Hematopoietic multipotent progenitor cell treated with erythropoietin and hydrocortisone succinate and interleukin-3 and kit ligand, for 8 days (in vitro differentiated cells): ENCODE measurements at places on chromosomes 2 and 18.

DNA sequence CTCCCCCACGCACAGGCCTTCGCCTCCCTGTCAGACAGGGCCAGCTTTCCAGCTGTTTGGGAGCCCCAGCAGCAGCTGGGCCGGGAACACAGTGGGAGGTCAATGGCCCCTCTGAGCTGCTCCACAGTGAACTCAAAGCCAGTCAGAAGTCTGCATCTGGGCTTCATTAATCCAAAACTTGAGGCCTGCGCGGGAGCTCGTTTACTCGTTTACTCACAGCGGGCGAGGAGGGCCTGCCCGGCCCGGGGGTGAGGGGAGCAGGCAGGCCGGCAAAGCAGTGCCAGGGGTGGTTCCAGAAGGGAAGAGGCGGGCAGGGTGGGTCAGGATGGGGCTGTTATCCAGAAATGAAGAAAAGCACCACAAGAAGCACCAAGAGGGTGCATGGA lies 36.8 kb upstream of the SEMA4C start:
- DNase-seq: no peak

DNA sequence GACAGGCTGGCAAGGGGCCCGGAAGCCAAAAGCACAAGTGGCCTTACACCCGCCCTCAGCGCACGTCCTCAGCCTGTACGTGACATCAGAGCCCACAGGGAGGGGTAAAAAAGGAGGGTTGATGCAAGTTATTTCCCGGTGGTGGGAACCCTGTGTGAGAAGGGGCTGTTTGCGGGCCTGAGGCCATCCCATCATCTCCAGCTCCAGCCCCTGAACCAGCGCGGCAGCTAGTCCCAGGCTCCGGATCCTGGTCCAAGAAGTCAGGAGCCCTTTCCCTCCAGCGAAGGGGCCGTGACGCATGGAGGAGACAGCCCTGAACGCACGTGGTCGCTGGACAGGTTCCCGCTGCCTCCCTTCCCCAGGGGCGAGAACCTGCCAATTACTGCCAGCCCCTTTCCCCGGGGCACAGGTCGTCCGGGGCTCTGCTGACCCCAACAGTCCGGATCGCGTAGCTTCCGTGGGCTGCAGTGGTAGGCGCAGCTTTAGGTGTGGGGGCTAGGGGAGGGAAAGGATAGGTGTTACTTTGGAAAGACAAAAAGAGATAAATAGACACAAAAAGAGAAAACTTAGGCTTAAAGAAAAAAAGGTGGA lies 1.3 kb upstream of the LRP2 start:
- DNase-seq: peak; percentile 28

DNA sequence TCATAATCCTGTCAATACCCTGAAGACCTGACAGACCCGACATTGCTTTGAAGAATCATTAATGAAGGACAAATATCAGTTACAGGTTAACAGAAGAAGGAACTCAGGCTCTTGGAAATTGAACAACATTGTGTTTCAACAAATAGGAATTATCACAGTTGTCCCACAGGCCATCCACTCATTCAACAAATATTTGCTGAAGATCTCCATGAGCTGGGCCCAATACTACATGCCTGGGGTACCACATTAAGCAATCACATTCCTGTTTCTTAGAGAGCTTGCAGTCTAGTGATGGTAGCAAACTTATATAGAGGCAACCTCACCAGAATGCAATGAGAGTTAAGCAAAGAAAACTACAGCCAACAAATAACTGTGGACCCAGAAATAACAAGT lies 671.6 kb upstream of the ACVR2A start:
- DNase-seq: no peak

GRCh38 chr2:173002751-173003541 lies 72.7 kb upstream of the MAP3K20 start:
- DNase-seq: no peak

- DNase-seq: no peak
Measured at GRCh38 chr18:79863161-79864005, 65.6 kb downstream of the KCNG2 start.

DNA sequence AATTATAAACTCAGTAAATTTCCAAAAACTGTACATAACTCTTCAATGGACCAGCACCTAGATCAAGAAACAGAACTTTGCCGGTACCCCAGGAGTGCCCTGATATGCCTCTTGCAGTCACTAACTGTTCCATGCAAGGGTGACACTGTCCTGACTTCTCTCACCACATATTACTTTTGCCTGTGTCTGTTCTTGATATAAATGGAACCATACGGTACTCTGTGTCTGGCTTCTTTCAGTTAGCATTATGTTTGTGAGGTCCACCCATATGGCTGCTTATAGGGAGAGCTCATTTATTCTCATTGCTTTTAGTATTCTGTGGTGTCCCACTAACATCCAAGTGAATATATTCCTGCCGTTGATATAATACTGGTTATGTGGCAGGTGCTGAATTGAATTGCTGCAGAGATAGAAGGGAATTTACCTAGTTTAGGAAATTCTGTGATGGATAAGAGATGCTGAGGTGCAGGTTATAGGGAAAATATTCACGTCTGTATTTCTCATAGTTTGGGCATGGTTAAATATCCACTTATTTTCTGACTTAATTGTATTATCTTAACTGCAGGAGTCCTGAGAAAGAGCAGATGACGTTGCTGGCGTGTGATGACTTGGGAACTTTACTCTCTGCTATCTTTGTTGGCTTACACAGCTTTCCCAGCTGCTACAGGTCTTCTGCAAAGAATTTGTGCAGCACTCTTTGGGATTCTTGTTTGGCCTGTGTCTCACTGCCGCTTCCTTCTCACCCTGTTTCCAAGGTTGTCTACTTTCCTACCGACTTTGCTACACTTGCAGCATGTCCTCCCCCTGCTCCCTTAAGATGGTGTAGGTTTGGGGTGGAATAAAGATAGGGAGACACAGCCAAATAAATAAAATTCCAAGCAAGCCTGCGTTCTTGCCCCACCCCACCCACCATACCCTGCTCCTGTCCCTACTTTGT lies 107.9 kb downstream of the MAP4K4 start:
- no peak for DNase-seq

- peak; percentile 61 for DNase-seq
Measured at GRCh38 chr2:186459009-186459408, 27.1 kb upstream of the ZC3H15 start.

- no peak for DNase-seq
Measured at GRCh38 chr18:6205706-6206105, 209.0 kb downstream of the L3MBTL4 start.

GRCh38 chr2:4354678-4355077 lies 651.3 kb downstream of the DCDC2C start:
- peak; percentile 6 for DNase-seq

DNA sequence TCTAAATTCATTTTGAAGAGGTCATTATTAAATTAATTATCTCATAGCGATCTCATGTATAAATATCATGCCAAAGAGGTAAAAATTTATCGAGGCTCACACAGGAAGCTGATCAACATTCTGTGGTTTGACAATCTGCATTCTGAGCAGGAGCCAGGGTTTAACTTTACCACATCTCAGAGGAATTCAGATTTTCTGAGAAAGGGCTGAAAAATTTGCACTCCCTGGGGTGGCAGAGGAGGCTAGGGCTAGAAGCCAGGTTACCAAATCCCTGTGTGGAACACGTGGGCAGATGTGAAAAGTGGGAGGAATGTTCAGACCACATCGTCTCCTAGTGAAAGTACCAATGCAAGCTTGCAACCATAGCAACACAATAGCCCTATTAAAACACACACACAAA lies 63.5 kb upstream of the CTLA4 start:
- DNase-seq: no peak

GRCh38 chr2:56209701-56210100 lies 25.9 kb downstream of the CCDC85A start:
- no peak for DNase-seq

DNA sequence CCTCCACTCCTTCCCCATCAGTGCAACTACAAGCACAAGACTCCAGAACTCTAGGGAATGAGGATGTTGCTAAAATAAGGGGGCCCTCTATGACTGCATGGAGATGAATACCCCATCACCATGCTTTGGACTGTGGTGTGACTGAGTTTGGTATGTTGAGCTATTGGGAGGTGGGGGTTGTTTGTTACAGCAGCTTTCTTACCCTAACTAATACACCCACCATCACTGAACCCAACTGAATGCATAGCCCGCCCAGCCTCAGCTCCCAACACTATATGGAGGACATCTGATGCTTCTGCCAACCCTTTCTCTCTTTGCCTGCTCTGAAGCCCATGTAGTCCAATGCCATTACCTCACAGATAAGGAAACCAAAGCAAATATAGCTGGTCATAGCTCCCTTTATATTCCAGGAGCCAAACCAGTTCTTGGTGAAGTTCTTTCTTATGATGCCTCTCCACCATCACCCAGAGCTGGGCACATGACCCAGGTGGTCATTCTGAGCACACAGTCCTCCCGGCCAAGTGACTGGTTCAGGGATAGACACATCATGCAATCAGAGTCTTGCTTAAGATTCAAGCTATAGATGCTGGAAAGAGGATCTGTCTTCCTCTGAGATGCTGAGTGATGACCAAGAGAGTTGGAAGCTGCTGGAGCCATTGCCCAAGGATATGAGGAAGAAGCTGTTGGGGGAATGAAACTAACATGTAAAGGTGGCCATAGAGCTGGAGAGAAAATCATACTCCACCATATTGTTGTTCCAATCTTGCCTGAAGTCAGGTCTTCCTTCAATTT lies 155.6 kb upstream of the HAAO start:
- DNase-seq: no peak

DNA sequence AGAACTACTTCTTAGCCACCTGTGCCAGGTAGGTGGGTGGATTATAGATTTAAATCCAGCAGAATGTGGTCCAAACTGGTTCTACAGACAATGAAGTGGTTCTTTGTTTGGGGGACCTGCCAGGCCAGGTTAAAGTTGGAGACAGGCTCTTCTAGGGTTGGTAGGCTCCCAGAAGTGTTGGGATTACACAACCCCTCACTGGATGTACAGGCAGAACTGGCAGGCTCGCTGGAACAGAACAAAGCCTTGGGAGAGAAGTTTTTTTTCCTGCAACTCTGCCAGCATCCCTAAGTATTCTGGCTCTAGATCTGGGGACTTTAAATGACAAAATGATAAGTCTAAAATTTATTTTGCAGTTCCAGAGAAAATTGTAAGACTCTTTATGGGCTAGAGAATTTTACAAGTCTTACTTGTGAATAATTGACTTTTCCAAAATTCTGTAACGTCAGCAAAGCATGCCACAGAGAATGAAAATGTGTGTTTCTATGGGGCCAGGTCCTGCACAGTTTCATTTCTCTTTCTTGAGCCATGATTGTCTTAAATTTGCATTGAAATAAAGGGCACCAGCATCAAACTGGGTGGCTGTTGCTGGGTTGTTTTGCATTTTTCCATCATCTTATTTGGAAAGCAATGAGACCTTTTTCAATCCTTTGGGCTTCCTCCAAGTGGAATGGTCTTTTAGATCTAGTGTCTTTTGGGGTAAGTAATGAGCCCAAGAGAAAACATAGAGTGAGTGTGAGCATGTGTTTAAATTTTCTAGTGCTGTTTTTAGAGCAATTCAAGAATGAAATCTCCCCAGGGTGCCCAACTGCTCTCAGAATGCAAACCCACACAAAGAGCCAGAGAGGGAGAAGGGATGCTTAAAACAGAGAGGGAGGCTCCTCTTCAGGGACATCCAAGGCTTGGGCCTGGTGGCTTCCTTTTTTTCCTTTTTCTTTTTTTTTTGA lies 32.4 kb upstream of the ATL2 start:
- DNase-seq: no peak

DNA sequence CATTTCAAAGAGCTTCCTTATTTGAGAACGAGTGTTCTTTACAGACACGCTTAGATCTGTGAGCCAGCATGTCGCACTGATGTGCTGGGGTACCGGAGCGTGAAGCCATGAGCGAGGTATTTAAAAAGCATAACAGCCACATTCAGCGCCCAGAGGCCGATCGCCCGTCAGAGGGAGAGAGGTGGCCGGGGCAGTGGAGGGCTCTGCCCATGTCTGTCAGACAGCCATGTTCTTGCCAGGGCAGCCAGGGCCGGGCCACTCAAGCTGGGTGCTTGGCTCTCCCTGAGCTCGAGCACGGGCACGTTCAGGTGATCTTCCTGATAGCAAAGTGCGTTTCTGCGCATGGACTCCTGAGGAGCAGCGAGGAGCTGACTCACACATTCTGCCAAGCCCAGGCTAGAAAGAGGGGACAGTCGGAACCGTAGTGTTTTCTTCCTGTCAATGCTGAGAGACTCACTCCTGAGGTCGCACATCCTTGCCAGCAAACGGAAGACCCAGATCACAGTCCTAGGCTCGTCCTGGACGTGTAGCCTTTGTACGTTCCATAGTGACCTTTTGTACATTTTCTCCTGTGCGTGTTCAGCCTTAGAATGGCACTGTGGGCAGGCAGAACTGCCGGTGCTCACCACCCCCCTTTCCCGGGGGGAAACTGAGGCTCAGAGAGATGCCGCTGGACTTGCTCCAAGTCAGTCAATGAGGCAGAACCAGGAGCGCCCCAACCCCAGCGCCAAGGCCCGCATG lies 100.7 kb downstream of the NFATC1 start:
- no peak for DNase-seq

GRCh38 chr2:232757905-232758304 lies 18.5 kb downstream of the KCNJ13 start:
- no peak for DNase-seq

DNA sequence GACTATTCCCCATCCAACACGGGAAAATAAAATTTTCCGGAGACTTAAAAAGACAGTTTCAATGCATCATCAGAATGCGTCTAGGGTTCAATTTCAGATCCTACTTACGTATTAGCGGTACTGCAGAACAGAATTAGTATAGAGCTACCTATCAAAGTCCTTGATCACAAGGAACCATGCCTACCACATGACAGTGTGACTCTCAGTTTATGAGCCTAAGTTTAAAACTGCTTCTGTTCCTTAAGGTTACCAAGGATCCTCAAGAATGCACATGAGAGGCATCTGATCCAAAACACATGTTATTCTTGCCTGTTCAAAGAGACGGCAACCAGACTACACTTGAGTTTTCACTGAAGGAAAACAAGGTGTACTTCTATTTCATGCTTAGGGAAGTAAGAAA lies 369.7 kb downstream of the EPHA4 start:
- DNase-seq: no peak

- DNase-seq: peak; percentile 42
Measured at GRCh38 chr18:58635891-58636290, 7.0 kb upstream of the ALPK2 start.

GRCh38 chr2:171185165-171185818 lies 24.6 kb upstream of the TLK1 start:
- no peak for DNase-seq

GRCh38 chr2:120262761-120263428 lies 10.2 kb downstream of the RALB start:
- DNase-seq: peak; percentile 36

GRCh38 chr2:176745543-176746200 lies 466.9 kb upstream of the HNRNPA3 start:
- DNase-seq: no peak

DNA sequence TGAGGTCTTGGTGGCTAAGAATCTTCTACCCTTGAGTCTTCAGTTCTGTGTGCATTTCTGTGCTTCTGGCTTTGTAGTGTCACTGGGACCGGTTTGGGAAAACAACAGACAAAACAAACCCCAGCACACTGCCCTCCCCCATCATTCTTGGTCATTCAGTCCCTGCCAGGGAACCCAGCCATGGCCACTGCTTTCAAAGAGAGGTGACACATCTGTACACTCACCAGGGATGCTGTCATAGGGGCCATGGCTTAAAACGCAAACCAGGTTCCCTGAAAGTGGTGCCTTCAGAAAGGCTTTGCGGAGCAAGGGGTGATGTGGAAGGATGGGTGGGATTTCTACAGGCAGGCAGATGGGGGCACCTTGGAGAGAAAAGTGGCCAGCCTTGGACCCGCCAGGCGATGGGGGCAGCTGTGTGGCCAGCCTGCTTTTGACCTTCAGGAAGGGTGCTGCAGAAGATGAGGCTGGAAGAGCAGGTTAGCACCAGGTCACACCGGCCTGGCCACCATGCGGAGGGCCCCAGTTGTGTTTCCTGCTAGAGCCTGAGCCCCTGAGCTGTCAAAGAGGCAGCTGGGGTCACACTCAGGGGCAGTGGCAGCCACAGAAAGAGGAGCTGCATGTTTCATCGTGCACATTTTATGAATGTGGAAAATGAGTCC lies 101.3 kb downstream of the INHBB start:
- no peak for DNase-seq
